ENCODE measurements at places on chromosomes 3 and 15.

DNA sequence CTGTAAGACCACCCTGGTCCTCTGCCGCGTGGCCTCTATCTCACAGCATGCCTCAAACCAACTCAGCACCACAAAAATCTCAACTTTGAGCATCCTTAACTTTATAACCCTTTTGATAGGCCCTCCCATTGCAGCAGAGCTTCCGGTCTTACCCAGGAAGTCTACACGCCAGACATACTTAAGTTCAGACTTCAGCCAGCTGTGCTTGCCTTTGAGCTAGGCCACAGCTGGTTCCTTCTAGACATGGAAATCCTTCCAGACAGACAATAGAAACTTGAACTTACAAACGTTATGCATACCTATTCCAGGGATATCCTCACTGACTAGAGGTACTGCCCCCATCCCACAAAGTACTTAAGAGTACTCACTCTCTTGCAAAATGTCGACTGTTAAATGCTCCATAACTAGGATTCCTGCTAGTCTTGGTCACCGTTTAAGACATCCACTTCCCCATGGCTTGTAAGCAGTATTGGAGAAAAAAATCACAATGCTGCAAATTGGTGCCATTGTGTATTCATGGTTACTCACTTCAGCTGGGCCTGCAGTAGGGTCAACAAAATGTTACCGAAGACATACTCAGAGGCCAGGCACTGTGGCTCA, 183.5 kb downstream of the TBL1XR1 start:
- DNase-seq = no peak

DNA sequence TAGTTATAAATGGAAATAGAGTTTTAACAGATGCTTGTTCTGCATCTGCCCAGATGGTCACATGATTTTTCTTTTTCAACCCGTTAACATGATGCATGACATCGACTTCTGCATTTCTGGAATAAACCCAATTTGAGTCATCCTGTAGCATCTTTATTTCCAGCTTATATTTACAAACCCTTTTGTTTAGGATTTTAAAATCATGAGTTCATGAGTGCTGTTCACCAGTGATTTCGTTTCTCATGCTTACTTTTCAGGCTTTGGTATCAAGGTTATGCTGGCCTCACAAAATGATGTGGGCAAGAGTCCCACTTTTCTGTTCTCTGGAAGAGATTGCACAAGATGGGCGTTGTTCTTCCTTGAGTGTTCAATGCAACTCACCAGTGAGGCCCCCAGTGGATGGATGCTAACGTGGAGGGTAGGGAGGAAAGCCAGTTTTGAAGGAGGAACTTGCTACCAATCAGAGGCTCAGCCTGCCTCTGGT, 5.2 kb downstream of the HRH1 start:
- no peak for DNase-seq

GRCh38 chr15:101466188-101466587, 23.3 kb downstream of the PCSK6 start:
- DNase-seq = no peak

DNA sequence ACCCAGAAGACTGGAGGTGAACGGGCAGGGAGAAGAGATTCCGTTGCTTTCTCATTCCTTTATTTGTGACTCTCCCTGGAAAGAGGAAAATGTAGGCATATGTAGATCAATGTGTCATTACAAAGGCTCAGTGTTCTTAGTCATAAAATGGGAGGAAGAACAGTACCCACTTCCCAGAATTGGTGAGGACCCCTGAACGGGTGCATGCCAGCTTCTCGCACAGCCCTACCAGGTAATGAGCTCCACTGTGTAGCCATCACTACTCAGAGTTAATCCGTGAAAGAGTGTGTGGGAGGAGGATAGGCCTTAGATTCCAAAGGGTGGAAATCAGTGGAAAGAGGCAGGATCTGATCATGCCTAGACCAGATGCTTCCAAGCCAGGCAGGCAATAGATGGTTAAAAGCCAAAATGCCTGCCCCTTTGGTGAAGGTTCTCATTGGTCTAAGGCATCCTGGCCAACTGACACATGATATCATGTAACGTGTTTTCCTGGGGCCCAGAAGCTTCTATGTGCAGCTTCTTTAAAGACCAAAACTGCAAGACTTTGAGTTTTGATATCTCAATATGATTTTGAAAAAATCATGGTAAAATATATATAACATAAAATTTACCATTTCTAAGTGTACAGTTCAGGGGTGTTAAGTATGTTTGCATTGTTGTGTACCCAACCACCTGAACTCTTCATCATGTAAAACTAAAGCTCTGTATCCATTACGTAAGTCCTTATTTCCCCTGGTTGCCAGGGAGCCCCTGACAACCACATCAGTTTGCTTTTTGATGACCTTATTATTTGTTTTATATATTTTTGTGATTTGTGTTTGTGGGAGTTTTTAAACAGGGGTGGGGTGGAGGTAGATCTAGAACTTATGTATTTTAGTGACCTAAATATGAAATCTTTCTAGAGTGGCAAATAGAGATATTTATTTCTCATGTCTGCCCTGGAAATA, 402.2 kb upstream of the CFAP20DC start:
- no peak for DNase-seq

DNA sequence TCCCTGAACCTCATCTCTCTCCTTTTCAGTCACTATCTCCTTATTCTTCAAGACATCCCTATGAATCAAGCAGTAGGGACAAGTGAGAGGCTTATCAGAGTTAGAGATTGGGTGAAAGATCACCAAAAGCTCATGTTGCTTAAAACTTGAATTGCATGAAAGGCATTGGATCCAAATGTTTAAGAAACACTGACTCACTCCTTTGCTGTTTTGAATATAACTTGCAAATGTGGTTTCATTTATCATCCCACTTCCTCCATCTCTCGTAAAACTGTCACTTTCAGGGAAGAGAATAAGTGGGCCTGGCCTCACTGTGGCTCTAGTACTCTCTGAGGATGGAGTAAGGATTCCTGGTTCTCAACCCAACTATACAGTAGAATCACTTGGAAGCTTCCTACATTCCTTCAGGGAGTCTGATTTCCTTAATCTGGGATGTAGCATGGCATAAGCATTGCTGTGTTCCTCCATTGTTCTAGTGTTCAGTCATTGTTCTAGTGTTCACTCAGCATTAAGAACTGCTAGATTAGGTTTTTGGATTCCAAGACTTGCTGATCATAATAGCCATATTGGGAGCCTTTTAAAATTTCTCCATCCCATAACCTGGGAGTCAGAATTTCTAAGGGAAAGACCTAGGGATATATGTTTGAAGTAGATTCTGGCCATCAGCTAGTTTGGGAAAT, 171.8 kb downstream of the TMEM108 start:
- DNase-seq = no peak

DNA sequence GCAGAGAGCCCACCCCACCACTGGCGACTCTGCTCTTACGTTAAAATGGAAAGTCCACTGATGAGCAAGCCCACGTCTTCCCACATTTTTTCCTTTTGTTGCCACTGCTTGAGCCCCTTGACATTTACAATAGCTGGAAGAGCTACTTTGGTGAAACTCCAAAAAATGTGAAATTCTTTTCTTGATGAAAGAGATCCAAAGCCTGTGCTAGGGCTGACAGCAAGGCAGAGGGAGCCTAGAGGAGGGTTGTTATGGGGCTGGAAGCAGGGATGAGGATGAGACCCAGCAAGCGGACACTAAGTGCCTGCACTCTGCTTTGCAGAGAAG, 97.1 kb downstream of the CEMIP start:
- DNase-seq = no peak

- no peak for DNase-seq
These were observed 5.3 kb downstream of the SEMA7A start for GRCh38 chr15:74428442-74428787.

DNA sequence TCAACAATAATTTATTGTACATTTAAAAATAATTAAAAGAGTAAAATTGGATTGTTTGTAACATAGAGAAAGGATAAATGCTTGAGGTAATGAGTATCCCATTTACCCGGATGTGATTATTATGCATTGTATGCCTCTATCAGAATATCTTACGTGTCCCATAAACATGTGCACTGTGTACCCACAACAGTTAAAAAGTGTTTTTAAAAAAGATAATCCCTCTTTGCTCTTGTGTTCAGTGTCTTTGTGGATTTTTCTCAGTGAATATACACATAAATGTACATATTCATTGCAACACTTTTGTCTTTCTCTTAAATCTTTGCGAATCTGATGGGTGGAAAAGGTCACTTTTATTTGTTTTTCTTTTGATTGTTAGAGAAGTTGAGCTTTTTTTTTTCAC, 20.4 kb downstream of the YEATS2 start:
- no peak for DNase-seq

DNA sequence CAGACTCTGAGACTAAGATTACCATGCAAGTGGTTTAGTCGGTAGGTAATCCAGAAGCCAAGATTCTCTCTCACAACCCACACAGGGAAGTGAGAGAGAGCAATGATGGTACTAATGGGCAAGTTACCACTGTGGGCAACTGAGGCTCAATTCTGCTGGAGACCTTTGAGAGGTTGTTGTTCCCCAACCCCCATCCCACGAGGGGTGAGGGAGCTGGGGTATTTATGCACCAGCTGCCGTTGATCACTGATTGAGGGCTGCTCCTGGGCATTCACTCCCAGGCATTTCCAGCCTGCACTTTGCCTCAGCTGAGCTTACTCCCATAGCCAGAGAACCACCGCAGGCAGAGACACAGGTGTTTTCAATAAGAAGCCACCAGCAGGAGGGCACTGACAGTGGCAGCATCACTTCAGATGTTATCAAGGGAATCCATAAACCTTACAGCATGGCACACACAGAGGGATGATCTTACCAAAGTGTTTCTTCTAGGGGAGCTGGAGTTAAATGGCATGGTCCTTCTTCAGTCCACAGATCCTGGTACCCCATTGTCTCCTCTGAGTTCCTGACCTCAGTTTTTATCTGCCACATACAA, 15.0 kb upstream of the CCDC174 start:
- DNase-seq = no peak

DNA sequence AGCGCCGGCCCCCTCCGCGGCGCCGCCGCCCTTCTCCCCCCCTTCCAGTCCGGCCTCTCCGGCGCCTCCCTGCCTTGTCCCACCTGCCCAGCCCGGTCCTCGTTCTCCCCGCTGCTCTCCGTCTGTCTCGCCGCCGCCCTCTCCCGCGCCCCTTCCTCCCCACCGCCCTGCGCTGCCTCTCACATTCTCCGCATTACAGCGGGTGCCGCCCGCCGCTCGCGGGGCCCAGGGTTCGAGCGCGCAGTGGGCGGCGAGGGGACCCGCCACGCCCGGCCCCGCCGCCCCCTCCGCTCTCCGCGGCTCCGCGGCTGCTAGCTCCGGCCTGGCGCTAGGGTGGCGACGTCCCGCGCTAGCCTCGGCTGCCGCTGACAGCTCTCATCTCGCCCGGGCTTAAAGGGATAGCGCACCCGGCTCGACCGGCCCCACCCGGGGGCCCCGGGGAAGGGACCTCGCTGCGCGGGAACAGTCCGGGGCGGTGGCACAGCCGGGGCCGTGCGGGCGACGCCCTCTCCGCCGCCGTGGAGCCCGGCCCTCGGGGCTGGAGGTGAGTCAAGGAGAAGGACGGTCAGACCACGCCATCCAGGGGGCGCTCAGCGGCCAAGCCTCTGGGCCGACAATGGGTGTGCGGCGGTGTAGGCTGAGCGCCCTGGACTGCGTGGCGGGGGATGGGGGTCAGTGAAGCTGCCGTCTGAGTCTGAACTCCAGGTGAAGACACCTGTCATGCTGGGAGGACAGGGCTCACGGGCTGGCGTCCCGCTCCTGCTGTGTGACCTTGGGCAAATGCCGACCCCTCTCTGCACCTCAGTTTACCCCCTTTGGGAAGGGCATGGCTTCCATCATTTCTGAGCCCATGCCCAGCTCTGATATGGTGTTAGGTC, 187.4 kb upstream of the LINGO1 start:
- DNase-seq = no peak

DNA sequence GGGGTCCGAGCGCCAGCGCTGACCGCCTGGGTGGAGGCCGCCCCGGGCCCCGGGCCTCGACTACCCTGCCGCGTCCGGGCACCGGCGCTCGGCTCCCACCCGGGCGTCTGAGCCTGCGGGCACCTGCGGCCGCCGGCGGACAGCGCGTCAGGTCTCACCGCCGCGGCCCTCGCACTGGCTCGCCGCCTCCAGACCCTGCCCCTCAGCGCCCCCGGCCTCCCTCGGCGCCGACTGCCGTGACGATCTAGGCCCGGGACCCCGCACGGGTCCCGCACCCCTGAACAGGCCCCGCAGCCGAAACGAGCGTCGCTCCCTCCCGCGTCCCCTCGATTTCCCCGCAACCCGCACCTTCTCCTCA, 297 bp downstream of the PRC1 start:
- no peak for DNase-seq
